ENCODE measurements at places on chromosomes 3 and 15.
A peak's percentile ranks its signal among the peaks of the same experiment; 100 is the strongest.

DNA sequence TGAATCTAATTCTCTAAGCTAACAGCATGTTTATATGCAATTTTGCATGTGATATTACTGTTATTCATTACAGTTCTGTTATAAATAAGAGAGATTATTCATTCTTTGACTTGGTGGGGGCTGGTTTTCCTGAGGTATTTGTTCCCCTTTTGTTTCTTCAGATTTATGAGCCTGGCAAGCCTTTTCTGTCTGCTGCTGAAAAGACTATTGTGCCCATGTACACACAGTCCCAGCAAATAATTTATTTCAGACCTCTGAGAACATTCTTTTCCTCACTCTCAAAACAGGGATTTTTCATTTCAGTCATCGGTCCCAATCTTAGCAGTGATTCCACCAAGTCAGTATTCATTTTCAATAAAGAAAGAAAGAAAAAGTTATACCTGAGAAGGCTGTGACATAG is 716.8 kb downstream of the NSUN3 start:
- DNase-seq, result no peak

- no peak for DNase-seq
Measured at GRCh38 chr3:126854666-126855065, 128.2 kb upstream of the PLXNA1 start.

- DNase-seq, result no peak
Measured at GRCh38 chr3:117932441-117932840, 1102.2 kb downstream of the IGSF11 start.

DNA sequence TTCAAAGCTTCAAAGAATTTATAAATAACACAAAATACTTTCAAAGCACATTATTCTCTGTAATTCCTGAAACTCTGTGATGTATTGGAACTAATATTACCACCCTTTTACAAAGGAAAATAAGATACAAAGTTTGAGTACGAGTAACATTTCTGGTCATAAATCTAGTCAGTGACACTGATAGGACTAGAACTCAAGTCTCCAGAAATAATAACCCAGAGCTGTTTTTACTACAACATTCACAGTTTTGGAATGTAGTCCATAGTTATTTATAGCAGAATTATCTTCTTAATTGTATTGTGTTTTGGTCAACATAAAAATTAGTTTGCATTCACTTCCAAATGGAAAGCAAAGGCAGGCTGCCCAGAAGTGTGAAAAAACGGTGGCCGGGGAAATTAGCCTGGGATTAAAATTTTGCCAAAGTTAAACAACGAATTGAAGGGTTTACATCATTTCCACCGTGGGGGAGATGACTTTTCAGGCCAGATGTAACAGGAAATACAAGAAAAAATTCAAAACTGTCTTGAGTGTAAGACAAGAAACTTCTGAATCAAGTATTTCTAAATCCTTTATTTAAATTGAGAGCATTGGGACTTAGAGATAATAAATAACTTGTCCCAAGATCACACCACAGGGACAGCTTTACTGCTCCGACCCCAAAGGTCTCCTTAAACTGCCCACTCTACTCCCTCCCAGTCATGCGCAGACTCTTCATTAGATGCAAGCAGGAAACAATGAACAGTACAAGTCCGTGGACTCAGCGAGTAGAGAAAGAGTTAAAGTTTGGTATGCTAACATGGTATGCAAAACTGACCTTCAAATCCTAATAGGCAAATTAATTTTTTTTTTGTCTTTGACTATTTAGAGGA is 74.3 kb upstream of the VGLL4 start:
- no peak for DNase-seq

- no peak for DNase-seq
Measured at GRCh38 chr15:90819390-90819789, 49.0 kb upstream of the FURIN start.

GRCh38 chr15:90914305-90915080 is 11.4 kb downstream of the MAN2A2 start:
- no peak for DNase-seq

- no peak for DNase-seq
Measured at GRCh38 chr3:5489536-5489935, 302.0 kb downstream of the EDEM1 start.

GRCh38 chr3:44966795-44967278 is 9.1 kb downstream of the ZDHHC3 start:
- no peak for DNase-seq

- DNase-seq, result no peak
Measured at GRCh38 chr3:73215281-73215680, 153.8 kb downstream of the EBLN2 start.

DNA sequence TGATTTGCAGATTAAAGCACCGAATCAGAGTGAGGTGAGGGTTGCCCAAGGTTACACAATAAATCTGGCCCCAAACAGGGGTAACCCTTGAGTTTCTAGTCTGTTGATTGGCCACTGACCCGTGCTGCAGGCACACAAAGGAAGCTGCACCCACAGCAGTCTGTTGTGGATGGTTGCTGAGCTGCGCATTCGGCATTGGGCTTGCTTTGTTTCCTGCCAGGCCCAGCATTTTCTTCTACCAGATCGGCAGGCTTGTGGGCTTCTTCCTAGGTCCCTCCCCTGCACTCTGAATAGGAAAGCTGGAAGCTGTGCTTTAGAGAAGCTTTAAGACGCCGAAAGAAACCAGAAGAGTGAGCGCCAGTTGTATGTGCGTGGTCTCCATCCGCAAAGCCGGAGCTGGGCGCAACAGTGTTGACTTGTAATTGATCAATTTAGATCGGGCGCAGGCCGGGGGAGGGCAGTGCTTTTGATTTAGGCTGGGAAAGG is 12.1 kb downstream of the B3GNT5 start:
- DNase-seq, result peak; percentile 65

- DNase-seq, result no peak
Measured at GRCh38 chr3:176651622-176652021, 545.7 kb downstream of the TBL1XR1 start.

Data from iPS-NIHi11 (cell line).